ENCODE measurements at places on chromosomes 2 and 18.

DNA sequence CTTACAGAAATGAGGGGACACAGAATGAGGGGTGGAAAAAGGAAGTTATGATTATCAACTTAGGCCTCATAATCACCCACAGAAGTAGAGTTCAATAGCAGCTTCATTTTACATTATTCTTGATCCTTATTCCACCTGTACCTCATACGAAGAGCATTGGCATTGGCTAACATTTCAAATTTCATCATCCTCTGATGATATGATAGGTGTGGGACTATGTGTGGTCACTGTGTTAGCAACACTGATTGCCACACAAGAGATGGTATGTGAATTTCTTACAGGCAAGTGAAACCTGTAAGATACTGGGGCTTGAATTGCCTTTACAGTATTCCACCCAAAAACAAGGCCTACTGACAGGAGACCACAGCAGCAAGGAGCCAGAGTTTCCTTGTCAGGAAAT is 14.0 kb upstream of the HAT1 start:
- no peak for DNase-seq

- DNase-seq, result no peak
Observed at GRCh38 chr18:61845197-61845596, 47.6 kb downstream of the RNF152 start.

DNA sequence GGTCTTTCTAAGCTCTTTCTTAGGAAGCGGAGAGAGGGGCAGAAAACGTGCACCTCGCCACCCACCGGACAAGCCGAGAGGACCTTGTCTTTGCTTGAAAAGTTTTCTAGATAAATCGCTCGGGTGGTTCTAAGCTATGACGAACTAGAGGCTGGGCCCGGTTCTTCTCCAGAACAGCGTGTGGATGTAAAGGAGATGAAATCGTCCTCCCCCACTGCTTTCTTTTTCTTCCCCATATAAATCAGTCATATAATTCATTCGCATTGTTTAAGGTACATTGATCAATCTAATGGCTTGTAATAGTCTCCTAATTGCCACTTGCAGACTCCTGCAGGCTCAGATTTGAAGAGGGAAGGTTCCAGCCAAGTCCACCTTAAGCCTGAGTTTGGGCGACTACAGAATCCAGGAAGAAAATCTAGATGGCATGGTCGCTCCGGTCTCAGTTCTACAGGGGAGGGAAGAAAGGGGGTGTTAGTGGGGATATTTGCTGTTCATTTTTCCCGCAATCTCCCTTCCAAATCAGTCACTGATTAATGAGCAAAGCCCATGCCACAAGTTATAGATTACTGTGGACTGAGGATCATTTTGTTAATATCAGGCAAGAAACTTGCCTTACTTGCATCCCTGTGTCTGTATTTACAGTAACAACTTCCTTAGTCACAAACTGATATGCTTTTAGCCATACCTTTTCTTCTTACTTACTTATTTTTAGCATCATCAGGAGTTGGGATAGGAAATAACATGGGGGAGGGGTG is 5.6 kb upstream of the SP9 start:
- DNase-seq, result no peak

DNA sequence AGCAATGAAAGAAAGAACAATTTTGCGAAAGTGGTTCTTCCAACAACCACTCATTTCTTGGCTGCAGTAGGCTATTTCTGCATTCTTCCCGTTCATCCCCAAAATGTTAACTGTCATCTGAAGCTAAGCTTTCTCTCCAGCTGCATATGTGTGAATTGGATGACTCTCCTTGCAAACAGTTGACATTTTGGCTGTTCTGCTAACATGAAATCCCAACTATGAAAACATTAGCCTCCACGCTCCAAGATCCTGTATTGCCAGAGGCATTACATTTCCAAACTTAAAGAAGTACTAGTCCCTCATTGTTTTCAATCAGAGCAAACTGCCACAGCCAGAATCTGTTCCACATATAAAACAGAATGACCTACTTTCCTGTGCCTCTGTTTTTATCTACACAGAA is 88.5 kb downstream of the TGIF1 start:
- DNase-seq, result no peak

GRCh38 chr18:9918016-9918680 is 4.3 kb downstream of the VAPA start:
- no peak for DNase-seq

DNA sequence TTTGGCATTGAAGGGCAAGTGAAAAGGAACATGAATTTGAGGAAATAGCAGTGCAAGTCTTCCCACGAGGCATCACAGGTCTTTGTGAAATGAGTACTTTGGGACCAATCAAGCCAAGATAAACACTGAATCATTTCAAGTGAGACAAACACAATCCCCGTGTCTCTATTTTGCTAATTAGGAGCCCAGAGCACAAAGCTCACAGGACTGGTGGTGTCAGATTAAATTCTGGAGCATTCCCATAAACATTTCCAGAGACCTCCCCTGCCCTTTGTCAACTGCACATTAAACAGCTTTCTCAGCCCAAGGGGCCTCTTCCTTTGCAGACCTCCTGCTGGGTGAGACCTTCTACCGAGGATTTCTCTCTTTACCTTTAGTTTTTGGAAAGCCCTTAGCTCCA is 50.7 kb downstream of the DAPL1 start:
- no peak for DNase-seq

- no peak for DNase-seq
Observed at GRCh38 chr2:210663631-210664089, 107.3 kb downstream of the CPS1 start.
